Posterior vena cava (tissue), 2 donors: ENCODE measurements at places on chromosomes 6 and 20. TPM values are rescaled to one million over a fixed set of nuclear protein-coding genes. Genes with fewer than 3 reads are reported as not detected.
A peak's percentile ranks its signal among the peaks of the same experiment; 100 is the strongest.

DNA sequence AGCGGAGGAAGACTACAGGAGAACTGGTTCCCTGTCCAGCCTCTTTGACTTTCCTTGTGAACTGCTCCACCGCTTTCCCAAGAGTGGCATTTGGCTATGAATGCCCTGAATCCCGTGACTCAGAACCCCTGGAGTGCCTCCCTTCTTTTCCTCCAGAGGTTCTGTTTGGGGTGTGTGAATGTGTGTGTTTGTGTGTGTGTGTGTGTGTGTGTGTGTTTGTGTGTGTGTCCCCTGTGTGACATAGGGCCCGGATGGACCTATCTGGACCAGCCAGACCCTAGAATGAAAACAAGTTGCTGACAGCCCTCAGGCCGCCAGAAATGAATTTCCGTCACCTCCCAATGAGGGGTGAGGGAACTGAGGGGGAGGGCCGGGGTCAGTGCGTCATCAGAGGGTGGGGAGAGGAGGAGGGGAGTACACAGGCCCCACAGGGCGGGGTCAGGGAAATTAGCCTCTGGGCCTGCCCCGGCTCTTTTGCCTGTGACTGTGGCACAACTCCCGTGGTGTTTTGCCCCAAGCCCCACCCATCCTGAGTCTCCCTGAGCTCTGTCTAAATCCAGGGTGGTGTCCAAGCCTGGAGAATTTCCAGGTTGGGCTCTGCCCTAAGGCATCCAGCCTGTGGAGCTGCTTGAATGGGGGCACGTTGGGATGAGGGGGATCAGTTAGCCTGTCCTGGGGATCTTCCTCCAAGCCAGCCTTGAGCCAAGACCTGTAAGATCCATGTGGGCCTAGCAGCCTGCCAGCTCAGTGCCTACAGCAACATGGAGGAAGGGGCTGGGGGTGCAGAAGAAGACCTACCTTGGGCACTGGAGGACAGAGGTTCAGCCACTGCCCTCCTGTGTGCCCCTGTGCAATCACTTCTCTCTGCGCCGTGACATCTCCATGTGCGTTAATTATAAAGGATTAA is 15.2 kb upstream of the MRPS18A start:
- DNase-seq: peak; percentile 97

- no peak for DNase-seq
Observed at GRCh38 chr6:165519316-165519715, 143.7 kb downstream of the PDE10A start.

- no peak for DNase-seq
Observed at GRCh38 chr6:45647341-45648261, 269.9 kb upstream of the SUPT3H start.

DNA sequence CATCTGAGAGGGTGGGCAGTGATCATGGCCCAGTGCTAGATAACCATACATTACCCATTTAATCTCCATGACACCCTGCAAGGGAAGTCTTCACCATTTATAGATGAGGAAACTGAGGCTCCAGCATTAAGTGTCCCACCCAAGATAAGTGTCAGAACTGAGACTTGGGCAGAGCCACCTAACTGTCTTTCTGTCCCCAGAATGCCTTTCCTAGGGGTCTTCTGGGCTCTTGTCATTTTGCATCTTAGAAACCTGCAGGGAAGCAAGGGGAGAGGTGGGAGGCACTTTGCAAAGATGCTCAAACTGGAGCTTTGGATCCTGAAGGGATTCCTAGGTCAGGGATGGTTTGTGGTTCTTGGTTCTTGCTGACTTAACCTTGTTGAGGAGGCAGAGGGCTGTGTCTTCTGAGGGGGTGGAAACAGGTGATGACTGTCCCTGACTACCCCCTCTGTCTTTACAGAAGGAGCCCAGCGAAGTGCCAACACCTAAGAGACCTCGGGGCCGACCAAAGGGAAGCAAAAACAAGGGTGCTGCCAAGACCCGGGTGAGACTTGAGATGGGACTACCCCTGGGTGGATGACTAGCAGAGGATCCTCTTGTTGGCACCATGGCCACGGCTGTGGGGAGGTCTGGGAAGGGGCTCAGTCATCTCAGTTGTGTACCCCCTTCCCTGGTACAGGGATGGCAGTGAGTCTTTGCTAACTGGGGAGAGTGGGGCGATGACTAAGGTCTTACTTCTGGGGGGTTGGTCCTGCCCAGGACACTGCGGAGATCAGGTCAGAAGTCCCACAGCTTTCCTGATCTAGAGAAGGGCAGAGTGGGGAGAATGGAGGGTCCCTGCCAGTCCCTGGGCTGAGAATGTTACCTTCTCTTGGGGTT is 5.8 kb downstream of the HMGA1 start:
- no peak for DNase-seq

GRCh38 chr20:48892891-48893290 is 28.6 kb upstream of the ARFGEF2 start:
- no peak for DNase-seq

DNA sequence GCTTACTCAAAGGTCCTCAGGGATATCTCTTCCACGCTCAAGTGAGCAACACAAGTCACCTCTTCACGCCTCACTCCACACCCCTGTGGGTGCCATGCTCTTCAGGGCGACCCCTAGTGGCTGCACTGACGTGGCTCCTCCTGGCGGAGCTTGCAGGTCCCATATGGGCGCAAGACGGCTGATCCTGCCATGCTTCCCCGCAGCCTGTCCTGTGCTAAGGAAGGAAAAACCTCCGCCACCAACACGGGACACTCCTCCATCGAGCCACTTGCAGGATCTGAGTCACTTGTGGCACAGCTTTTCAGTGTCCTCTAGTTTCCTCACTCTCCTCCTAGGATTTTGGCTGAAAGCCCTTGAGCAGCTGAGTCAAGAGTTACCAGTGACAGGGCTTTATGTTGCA is 90.7 kb downstream of the KHDC1L start:
- DNase-seq: peak; percentile 62

DNA sequence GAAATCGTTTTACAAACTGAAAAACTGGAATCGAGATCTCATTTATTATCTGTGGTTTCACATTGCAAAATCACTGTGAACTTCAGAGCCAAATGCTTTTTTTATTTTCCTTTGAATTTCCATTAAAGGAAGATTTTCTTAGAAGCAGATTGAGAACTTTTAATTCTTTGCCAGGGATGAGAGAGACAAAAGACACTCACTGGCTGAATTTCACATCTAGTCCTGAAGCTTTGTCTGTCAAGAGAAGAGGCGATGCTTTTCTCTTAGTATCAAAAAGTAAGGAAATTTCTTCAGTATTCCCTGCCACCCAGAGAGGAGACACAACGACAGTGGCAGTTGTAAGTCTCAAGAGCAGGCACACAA is 141.8 kb downstream of the TMEM200A start:
- no peak for DNase-seq

GRCh38 chr6:16698997-16699868 is 62.0 kb downstream of the ATXN1 start:
- no peak for DNase-seq

- no peak for DNase-seq
Observed at GRCh38 chr6:20538907-20539306, 4.7 kb downstream of the CDKAL1 start.

FAM217A gene
- total RNA-seq: not detected

DNA sequence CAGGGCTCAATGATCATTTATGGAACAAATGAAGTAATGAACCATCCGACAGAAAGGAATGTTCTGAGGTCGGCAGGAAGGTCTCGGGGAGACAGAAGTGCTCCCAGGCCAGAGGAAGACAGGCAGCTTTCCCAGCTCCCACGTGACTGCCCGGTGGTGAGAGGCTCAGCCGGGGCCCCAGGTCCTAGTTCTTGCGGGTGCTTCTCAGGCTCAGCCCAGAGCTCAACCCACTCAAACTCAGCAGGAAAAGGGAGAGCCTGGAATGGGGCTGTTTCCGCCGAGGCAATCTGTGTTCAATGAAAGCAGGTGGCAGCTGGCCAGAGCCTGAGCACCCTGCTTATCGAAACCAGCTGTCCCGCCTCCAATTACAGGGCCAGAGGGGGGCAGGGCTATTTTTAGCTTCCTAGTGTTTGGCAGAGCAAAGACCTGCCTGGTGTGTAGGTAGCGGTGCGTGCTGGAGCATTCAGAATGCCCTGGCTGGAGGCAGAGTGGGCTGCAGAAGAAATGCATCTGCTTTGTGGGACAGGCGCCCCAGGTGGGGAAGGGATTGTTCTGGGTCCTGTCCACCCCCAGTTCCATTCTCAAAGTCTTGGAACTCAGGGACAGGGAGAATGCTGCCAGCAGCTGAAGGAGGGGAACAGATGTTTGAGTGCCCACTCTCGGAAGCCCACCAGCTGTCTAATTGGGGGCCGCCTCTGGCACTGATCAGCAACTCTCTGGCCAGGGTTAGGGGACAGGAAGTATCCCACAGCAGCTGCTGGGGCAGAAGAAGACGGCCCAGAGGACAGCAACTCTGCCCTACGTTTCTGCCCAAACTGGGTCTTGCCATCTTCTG is 145.1 kb downstream of the PREX1 start:
- no peak for DNase-seq

GRCh38 chr6:11478586-11478985 is 59.0 kb upstream of the TMEM170B start:
- no peak for DNase-seq
